ENCODE measurements at places on chromosomes 7 and 10.
A peak's percentile ranks its signal among the peaks of the same experiment; 100 is the strongest.

GRCh38 chr7:157204134-157204533 lies 65.4 kb downstream of the UBE3C start:
- DNase-seq = no peak

DNA sequence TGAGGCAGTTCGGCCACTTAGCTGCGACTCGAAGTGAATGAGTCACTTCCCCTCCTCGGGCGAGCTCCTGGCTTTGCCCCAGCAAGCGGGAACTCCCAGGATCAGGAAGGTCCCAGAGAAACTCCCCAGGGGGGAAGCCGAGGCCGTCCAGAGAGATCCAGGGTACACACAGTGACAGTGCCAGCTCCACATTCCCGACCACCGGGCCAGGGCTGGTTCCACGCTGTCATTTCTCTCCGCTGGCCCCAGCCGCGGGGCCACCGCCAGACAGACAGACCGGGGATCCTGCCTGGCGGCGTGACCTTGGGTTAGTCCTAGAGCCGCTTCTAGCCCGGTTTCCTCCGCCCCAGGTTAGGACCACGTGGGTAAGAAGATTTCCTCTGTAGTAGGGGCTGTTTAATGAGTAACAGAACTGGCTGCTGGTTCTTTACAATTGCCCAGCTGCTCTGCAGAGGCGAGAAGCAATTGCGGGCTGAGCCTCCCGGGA lies 463 bp upstream of the UPP1 start:
- DNase-seq = peak; percentile 78

DNA sequence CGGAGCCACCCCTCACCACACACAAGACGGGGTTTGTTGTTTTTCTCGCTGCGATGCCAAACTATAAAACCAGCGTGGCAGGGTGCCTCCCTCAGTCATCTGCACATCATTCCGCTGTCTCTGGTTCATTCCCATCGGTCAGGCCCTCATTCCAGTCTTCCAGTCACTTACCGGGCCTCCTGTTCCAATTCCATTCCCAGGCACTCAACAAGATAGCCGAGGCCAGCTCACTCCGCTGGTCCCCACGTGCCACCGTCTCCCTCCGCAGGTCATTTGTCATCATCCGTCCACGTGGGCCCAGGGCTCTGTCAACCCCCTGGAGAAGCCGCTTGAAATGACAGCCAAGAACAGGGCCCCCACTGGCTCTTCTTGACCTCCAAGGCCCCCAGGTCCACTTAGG lies 6.1 kb upstream of the TMEM184A start:
- DNase-seq = no peak

DNA sequence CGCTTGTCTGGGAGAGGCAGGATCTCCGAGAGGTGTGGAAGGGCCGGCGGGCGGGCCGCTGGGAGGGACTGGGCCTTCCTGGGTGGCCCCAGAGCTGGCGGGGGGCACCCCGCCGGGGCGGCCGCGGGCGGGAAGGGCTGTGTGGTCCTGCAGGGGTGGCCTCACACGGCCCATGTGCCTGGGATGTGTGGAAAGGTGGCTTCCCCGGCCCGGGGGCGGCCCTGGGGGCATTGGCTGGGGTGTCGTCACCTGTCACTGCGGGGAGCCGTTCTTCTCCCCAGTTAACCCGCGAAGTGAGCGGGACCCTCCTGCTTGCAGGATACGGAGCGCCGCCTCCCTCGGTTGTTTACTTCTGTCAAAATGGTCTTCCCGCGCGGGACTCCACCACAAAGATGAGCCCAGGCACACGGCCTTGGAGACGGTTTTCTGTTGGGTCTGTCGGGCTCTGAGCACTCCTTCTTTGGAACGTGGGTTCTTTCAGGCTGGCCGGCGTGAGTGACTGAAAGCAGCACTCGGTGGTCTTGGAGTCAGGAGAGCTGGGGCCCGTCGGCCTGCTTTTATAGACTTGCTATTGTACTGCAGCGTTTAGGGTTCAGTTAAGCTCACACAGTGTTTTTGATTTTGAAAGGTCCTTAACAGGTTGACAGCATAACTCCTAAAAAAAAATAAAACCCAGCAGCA lies 700 bp downstream of the SMC3 start:
- peak; percentile 65 for DNase-seq

DNA sequence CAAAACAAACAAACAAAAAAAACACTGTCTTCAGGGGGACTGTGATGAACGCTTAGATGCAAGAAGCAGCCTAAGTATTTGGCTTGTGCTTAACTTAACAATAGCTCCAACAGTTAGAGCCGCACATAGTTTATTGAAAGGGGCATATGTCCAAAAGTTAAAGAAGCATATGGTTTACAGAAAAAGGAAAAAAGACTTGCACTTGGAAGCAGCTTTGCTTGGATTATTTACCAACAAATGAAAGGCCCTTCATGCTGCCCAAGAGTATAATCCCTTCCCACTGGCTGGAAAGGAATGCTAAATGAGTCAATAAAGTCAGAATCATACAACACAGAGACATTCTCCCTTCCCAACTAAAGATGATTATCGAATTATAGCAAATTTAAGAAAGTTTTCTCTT lies 77.9 kb downstream of the GLI3 start:
- DNase-seq = no peak

GRCh38 chr7:151008143-151008510 lies 16.2 kb downstream of the ATG9B start:
- DNase-seq = peak; percentile 90

DNA sequence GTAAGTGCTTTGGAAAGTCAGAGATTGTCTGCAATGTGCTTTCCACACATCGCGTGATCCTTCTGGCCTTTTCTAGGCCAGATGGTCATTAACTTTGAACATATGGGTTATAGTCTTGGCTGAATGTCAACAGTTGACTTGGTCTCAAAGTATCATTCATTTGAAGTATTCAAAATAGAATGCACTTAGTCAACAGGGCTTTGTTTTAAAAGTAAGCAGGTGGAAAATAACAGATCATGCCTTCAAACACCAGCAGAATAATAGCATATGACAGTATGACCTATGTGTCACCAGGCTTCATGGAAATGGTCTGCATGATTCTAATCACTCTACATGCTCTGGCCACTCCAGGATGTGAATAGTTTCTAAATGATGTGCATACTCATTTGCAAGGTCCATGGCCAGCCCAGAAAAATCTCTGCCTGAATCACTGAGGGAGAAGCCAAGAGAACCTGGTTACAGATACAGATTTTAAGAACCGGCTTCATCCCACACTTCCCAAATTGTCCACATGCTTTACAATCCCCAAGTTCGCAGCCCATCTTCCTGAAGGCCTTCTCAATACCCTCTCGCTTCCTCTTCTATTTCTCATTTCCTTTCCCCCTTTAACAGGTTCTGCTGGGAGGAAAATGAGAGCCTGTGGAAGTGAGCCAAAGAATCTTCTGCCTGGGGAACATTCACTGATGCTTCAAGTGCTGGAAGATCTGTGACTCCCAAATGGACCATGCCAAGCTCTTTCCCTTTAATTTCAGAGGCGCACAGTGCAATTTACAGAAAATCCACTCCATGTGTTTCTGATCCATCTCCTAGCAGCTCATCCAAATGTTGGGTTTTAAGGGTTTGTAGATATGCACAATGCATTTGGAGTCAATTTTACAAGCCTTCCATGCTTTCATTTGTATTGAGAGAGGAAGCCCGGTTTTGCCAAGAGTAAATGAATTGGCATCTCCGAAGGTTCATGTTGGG lies 122.8 kb upstream of the GDF10 start:
- DNase-seq = no peak

GRCh38 chr10:95445837-95446486 lies 115.2 kb downstream of the SORBS1 start:
- peak; percentile 91 for DNase-seq

DNA sequence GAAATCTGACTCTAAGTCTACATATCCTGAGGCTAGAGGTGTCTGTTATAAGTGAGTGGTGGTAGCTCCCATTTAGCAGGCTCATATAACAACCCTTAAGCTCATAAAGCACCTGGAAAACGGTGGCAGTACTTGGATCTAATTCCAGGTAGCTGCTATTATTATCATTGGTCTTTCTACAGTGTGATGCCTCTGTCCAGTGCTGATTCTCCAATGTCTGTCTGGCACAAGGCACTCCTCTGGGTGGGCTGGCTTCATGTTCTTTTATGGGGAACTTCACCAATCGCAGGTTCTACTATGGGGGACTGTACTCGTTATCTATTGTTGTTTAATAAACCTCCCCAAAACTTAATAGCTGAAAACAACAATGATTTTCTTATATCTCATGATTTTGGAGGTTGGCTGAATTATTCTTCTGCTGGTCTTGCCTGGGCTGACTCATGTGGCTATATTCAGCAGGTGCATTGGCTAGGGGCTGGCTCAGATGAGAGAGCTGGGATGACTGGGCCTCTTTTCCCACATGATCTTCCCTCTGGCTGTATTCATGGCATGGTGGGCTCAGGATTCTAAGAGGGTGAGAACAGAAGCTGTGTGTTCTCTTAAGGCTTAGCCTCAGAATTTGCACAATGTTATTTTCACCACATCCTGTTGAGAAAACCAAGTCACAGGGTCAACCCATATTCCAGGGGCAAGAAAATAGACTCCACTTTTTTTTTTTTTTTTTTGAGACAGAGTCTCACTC lies 93.0 kb upstream of the PCGF5 start:
- DNase-seq = peak; percentile 33

GRCh38 chr7:124426621-124427020 lies 339.0 kb downstream of the GPR37 start:
- DNase-seq = no peak

DNA sequence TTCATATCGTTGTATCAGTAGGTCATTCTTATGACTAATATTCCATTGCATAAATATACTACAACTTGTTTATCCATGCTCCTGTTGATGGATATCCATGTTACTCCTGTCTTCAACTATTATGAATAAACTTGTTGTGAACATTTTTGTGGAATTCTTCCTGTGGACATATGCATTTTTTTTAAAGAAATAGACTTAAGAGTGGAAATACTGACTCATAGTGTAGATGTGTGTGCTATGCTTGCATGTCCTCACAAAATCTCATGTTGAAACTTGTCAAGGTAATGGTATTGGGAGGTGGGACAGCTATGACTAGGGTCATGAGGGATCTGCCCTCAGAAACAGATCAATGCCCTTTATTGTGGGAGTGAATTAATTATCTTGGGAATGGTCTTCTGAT lies 240.5 kb upstream of the PRSS58 start:
- no peak for DNase-seq

GRCh38 chr7:101815826-101816594 lies 1.4 kb upstream of the CUX1 start:
- DNase-seq = peak; percentile 91

DNA sequence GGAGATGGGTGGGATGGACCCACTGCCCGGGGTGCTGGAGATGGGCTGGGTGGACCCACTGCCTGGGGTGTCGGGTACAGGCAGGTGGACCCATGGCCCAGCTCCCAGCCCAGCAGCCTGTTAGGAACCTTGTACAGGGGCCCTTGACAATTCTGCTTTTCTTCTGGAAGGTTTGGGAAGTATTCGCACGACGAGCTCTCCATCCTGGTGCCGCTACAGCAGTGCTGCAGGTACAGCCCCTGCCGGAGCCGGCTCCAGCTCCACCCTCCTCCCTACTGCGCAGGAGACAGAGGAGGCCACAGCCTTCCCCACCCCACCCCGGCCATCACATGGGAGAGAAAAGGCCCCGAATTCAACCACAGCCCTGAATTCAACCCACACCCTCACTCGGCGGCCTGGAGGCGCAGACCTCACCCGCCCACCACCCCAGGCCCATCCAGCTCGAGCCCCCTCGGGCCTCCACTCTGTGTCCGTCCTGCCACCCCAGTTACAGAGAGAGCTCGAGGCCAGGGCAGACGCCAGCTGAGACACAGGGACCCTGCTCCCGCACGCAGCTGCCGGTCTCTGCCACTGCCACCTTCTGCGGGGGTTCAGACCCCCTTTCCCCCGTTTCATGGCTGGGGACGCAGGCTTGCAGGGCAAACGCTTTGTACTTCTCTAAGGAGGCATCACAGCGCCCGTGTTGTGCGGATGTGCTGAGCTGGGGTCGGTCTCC lies 31.3 kb upstream of the FOXL3 start:
- DNase-seq = no peak

DNA sequence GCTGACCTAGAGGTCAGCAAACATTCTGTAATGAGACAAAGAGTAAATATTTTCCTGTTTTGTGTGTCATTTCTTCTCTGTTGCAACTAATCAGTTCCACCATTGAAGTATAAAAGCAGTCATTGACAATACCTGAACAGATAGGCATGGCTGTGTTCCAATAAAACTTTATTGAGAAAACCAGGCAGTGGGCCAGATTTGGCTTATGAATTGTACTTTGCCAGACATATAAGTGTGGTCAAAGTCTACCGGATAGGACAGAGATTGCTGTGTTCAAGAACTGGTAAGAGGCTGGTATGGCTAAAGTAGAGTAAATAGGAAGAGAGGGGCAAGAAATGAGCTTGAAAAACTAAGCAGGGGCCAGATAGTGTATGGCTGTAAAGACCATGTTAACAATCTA lies 38.3 kb upstream of the TAC1 start:
- DNase-seq = no peak

GRCh38 chr7:128879939-128880746 lies 17.5 kb downstream of the ATP6V1F start:
- peak; percentile 59 for DNase-seq

GRCh38 chr7:151374139-151374538 lies 32.5 kb downstream of the NUB1 start:
- DNase-seq = no peak

DNA sequence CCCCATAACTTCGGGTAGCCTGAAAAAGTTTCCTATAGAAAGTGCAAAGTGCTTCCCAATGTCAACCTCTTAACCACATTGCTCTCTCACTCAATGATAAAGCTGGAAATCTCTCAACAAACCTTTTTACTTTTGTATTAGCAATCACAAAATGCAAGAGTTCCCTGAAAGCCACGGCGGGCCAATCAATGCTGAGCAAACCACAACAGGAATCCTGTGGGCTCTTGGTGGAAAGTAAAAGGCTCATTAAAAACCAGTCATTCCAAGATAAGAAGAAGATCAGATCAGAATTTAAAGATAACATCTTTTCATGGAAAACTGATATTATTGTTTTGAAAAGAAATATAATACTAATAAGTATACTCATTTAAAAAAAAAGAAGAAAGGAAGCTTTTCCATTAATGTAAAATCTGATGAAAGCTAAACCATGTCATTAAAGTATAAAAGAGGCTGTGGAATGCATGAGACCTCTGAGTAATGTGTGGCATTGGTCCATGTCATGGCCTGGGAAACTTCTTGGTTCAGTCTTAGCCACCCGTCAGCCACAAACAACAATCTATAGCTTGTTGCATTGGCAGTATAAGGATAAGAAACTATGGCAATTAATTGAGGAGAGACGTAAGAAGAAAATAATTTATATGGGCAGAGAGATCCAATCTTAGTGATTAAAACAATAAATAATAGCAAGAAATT lies 1066.1 kb upstream of the SORCS1 start:
- no peak for DNase-seq

DNA sequence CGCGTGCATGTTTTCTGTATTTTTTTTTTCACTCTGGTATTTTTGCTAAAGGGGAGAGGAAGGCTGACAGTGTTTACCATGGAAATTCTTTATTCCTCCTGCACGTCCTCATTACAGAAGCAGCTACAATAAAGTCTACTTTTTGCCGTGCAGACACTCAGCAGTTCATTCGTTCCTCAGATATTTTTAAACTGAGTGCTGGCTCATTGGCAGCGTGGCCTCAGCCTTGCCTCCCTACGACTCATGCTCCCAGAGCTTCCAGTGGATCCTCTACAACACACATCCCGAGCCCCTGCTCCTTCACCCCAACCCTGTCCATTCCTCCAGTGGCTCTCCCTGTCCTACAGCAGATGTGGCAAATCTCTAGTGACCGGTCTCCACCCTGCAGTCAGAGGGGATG lies 239.2 kb upstream of the ZMIZ1 start:
- DNase-seq = no peak
